Bronchial epithelial cell (primary cell): ENCODE measurements at places on chromosomes 6 and 20. TPM values are rescaled to one million over a fixed set of nuclear protein-coding genes. Genes with fewer than 3 reads are reported as not detected.

GRCh38 chr6:101011186-101011585, 130.1 kb upstream of the ASCC3 start:
- peak; percentile 41 for DNase-seq

DNA sequence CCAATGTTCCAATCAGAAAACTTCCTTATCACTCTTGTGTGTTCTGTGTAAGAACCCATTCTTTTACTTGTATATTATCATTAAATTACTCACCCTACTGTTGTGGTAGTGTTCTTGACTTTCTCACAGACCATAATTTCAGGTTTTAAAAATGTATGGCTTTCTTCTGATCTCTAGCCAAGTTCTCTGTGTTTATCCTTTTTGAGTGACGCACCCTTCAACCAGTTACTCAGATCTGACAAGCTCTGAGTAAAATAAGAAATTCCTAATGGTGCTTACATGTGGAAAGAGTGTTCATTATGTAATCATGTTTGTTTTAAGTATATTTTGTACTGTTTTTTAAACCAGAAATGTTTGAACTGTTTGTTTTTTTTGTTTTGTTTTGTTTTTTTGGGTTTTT, 11.0 kb downstream of the TBPL1 start:
- DNase-seq = peak; percentile 91

GRCh38 chr6:39496915-39497314, 174.4 kb upstream of the KCNK16 start:
- DNase-seq = no peak

DNA sequence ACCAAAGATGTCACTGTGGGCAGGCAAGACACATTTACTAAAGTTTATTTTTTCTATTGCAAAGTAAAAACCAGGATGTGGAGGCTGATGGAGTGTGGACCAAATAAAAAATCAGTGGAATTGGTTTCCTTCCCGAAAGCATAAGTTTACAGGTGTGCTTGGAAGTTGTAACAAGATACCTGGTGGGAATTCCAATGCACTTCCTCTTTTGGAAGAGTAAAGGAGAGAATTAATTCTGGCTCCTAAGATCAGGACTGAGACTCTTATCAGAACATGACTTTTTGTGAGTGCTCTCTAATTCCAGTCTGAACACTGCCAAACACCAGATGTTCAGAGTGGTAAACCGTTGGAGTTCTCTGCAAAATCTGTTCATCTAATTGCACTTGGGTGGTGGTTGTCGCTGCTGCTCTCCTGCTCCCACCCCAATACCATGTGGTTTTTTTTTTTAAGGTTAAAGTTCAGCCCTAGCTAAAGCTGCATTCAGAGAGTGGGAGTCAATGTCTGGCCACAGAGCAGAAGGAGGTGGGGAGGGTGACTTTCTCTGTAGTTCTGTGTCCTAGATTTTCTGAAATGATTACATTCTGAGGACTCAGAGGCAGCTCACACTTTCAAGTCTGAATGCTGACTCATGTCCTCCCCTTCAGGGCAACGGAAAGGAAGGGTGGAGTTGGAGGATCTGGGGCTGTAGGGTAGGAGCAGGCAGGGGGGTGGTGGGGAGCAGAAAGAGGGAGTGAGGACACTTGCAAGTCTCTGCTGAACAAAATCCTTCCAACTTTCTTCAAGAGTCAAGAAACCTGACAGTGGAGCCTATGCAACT, 275.8 kb upstream of the PRDM1 start:
- DNase-seq = peak; percentile 96

Gene GRIK2
- total RNA-seq = 0.26 and 0.38 TPM in 2 replicates

DNA sequence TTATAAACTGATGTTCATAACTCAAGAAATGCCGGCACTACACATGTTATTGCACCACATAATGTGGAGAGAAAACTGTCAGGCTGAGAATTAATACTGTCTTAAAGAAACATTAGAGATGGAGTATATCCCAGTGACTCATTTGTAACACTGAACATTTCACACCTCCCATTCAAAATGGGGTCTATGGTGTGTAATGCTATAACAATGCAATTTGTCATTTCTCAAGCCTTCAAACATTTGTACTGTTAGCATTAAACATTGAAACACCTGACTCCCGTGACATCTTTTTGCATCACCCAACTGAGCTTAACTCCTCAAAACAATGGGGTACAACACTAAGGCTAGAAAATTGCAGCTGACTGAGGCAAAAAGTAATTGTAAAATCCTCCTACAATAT, 151.7 kb downstream of the DST start:
- DNase-seq = peak; percentile 75

DNA sequence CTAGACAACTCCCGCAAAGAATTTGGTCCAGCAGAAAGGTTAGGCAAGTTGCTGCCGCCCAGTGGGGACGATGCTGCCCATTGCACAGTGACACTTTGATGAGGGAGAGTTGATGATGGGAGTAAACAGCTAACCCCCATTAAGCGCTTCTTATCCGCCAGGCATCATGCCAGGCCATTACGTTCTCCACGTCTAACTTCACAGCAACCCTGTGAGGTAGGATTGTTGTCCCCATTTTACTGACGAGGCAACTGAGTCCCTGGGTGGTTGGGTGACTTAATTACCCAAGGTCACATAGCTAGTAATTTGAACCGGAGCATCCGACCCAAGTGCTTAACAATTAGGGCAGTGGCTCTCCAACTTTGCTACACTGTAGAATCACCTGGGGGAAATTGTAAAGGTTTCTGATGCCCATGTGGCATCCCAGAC, 738 bp downstream of the RALGAPB start:
- DNase-seq = no peak

DNA sequence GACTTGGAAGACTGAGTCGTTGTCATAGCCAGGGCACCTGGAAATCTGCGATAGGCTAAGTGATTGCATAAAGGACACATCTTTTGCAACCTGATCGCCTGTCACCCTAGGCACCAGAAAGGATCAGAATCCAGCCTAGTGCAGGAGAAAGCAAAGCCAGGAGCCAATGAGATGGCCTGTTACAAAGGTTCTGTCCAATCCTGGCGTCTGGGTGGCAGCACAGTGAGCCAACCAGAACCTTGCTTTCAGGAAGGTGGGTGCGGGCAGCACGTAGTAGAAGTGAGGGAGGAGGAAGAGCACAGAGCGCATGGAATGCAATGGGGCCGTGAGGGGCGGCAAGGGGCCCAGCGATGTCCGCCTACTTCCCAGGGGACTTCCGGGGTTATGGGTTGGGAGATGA, 120.4 kb upstream of the GGTLC1 start:
- DNase-seq = no peak

- no peak for DNase-seq
Measured at GRCh38 chr6:27867945-27868300, 44.3 kb downstream of the OR2B2 start.

Gene RNF144B
- 141 and 239 TPM in 2 replicates for total RNA-seq

Gene UFL1
- 16.6 and 23.4 TPM in 2 replicates for total RNA-seq

Gene FRK
- total RNA-seq = 1.3 and 3.1 TPM in 2 replicates

Gene SCRT2
- total RNA-seq = not detected in 2 replicates

Gene MAS1
- not detected in 2 replicates for total RNA-seq

DNA sequence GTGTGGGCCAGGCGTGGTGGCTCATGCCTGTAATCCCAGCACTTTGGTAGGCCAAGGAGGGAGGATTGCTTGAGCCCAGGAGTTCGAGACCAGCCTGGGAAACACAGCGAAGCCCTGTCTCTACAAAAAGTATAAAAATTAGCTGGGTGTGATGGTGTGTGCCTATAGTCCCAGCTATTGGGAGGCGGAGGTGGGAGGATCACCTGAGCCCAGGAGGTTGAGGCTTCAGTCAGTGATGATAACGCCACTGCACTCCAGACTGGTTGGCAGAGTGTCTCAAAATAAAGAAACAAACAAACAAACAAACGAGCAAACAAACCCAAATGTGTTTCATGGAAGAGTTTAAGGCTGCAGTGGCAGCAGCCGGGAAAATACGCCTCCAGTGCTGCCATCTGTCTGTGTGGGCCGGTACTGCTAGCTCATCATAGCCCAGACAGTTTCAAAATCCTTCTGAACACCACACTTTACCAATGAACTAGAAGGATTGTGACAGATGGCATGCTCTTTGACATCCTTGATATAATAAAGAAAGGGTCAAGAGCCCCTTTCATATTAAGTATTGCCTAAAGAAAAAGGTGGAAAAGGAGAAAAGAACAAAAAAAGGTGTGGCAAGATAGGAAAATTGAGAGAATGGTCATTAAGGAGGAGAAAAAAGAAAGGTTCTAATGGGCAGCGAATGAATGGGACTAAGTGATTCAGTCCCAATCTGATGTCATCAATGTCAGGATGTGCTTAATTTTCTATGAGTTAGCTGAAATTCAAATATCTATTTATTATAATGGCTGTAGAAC, 298.6 kb downstream of the SYNE1 start:
- DNase-seq = no peak

DNA sequence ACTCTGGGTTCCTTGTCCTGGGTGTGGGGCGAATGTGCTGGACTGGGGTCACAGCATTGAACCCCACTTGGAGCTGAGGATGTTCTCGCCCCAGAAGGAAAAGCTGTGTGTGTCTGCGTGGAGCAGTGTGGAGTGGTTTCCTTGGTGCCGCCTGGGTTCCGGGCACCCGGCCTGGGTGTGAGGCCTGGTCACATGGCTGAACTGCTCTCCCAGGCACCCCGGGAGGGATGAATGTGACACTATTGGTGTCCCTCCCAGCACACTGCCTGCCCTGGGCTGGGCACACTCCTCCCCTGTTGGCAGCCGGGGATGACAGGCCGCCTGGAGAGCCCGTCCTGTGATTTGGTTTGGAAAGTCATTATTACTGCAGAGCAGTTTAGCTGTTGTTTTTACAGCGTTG, 12.3 kb downstream of the MYT1 start:
- no peak for DNase-seq

DNA sequence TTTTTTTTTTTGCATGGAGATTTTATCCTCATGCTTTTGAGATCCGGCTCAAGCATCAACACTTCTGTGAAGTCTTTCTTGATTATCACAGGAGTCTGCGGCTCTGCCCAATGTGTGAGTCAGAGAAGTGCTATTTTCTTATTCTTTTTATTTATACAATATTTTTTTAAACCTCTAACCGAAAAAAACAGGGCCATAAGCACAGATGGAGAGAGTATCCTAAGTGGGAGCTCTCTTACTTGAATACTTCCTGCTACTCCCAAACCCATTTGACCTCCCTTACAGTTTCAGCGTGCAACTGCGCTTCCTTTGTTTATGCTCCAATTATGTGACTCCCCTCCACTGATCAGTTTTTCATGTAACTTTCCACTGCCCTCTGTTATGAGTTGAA, 8.7 kb upstream of the ATXN1 start:
- DNase-seq = no peak

GRCh38 chr20:3412600-3413392, 5.3 kb upstream of the DNAAF9 start:
- DNase-seq = no peak

GRCh38 chr6:170460641-170461040, 92.5 kb downstream of the PSMB1 start:
- no peak for DNase-seq

DNA sequence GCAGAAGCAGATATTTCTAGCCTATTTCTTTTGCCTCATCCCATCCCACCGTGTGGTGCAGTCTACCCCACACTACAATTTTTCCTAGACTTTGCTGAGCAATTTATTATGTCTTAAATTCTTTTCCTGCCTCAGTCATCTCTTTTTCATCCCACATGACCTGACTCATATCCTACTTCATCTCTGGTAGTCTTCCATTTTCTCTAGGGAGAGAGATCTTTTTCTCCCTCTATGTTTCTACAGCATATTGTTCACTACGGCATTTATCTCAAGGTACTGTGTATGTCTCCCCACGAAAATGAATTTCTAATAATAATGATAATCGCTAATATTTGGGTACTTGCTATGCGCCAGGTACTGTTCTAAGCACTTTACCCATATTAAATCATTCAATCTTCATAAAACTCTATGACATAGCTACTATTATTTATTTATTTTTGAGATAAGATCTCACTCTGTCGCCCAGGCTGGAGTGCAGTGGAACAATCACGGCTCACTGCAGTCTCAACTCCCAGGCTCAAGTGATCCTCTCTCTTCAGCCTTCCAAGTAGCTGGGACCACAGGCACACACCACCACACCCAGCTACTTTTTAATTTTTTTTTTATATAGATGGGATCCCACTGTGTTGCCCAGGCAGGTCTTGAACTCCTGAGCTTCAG, 15.6 kb downstream of the PDSS2 start:
- DNase-seq = peak; percentile 7

GRCh38 chr6:3843379-3844096, 5.6 kb upstream of the FAM50B start:
- DNase-seq = no peak

Gene FAM217A
- not detected in 2 replicates for total RNA-seq

DNA sequence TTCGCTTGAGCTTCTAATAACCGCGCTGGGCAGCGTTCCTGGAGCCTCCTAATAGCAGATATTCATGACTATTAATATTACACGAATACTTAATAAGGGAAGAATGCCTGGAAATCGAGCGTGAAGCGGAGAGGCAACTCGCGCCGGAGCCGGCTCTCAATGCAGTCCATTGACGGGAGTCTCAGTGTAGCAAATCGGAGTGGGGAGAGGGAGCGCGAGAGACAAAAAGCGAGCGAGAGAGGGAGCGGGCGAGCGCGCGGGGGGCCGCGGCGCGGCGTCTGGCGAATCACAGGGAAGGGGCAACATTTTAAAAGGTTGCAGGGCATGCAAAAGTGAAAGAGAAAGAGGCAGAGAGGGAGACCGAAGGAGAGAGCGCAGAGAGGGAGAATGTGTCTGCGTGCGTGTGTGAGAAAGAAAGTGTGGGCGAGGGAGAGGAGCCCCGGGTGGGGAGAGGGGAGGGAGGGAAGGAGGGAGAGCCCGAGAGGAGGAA, 2.9 kb downstream of the TFAP2A start:
- peak; percentile 70 for DNase-seq

DNA sequence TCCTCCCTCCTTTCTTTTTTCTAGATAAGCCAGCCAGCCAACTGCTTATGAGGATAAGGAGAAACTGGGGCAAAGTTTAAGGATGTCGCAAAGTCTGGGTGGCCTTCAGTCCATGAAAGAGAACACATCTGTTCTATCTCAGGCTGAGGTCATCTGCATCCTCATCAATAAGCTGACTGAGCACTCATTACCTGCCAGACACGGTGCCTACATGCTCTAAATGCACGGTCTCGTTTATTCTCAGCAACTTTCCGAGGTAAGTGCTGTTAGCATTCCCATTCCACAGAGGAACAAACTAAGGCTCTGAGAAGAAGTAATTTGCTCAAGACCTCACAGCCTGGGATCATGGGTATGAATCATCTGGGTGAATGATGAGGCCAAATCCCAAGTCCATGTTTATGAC, 133.1 kb downstream of the BCAS1 start:
- no peak for DNase-seq

- DNase-seq = no peak
Measured at GRCh38 chr20:20134941-20135575, 82.7 kb downstream of the CFAP61 start.

DNA sequence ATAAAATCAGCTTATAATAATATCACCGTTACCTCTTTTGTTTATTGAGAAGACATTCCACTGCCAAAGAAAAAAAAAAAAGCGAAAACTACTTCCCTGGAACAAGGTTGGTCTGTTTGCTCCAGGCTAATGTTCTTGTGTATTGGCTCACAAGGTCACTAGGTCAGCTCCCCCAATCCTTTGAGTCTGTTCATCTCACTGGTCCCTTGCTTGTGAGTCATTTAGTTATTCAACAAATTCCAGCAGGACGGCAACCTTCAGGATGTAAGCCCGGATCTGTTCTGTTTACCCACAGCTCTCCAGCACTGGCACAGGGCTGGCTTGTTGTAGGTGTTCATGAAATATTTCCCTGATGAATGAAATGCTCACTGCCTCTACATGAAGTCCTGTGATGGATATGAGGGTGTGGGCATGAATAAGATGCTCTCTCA, 3.3 kb downstream of the ARHGAP40 start:
- peak; percentile 95 for DNase-seq

Gene ZBTB46
- 0.53 and 2.0 TPM in 2 replicates for total RNA-seq

Gene CGA
- total RNA-seq = not detected in 2 replicates

- DNase-seq = peak; percentile 86
Measured at GRCh38 chr6:30399390-30400058, 54.6 kb downstream of the RPP21 start.
